Panc1 (cell line): ENCODE measurements at places on chromosomes 1 and 21. TPM values are rescaled to one million over a fixed set of nuclear protein-coding genes. Genes with fewer than 3 reads are reported as not detected.

NPPB gene
- total RNA-seq = not detected

DPT gene
- total RNA-seq = not detected

CCDC18 gene
- 11.6 TPM for total RNA-seq

FAM229A gene
- 6.7 TPM for total RNA-seq

LRP8 gene
- total RNA-seq = 28.6 TPM

C1orf210 gene
- not detected for total RNA-seq

SGIP1 gene
- total RNA-seq = 1.6 TPM

LRRN2 gene
- 2.0 TPM for total RNA-seq

SPRR5 gene
- total RNA-seq = not detected

C1QB gene
- 0.33 TPM for total RNA-seq

RGSL1 gene
- total RNA-seq = not detected

ELAPOR1 gene
- total RNA-seq = 0.28 TPM

DIO1 gene
- total RNA-seq = 0.28 TPM

VASH2 gene
- 1.7 TPM for total RNA-seq

C1orf94 gene
- total RNA-seq = not detected

CELA3B gene
- total RNA-seq = 3.4 TPM

NHLH1 gene
- total RNA-seq = 0.18 TPM

ARMH1 gene
- total RNA-seq = 2.8 TPM

SEC16B gene
- 0.39 TPM for total RNA-seq

KRTAP10-5 gene
- total RNA-seq = not detected

TBX15 gene
- total RNA-seq = 1.9 TPM

C1orf226 gene
- total RNA-seq = 38.4 TPM

IFFO2 gene
- total RNA-seq = 59.4 TPM

GNAT2 gene
- total RNA-seq = 0.44 TPM

OR2L13 gene
- not detected for total RNA-seq

EPHA2 gene
- 263 TPM for total RNA-seq

ACTN2 gene
- 0.49 TPM for total RNA-seq

FBXO42 gene
- 25.7 TPM for total RNA-seq

CATSPER4 gene
- total RNA-seq = not detected

LCE6A gene
- total RNA-seq = not detected

SH2D1B gene
- not detected for total RNA-seq

TMEM81 gene
- total RNA-seq = 4.0 TPM

NBPF19 gene
- 13.8 TPM for total RNA-seq

VANGL2 gene
- total RNA-seq = 0.10 TPM

EXO5 gene
- 17.9 TPM for total RNA-seq

S100A8 gene
- not detected for total RNA-seq

RNF2 gene
- 32.8 TPM for total RNA-seq

SERPINC1 gene
- 0.64 TPM for total RNA-seq

APOBEC4 gene
- total RNA-seq = not detected

NES gene
- 56.3 TPM for total RNA-seq

PGBD5 gene
- total RNA-seq = 0.05 TPM

RBM11 gene
- total RNA-seq = 0.15 TPM

VHLL gene
- total RNA-seq = 0.28 TPM

CLEC20A gene
- not detected for total RNA-seq

FMO2 gene
- 0.08 TPM for total RNA-seq

NBPF4 gene
- total RNA-seq = not detected

DNALI1 gene
- total RNA-seq = 0.36 TPM

CFHR4 gene
- not detected for total RNA-seq

FAM3B gene
- total RNA-seq = not detected

WNT9A gene
- 26.5 TPM for total RNA-seq

PRDM16 gene
- 22.3 TPM for total RNA-seq

OR2L8 gene
- not detected for total RNA-seq
